ENCODE measurements at places on chromosomes 5 and 9. TPM values are rescaled to one million over a fixed set of nuclear protein-coding genes. Genes with fewer than 3 reads are reported as not detected.

DNA sequence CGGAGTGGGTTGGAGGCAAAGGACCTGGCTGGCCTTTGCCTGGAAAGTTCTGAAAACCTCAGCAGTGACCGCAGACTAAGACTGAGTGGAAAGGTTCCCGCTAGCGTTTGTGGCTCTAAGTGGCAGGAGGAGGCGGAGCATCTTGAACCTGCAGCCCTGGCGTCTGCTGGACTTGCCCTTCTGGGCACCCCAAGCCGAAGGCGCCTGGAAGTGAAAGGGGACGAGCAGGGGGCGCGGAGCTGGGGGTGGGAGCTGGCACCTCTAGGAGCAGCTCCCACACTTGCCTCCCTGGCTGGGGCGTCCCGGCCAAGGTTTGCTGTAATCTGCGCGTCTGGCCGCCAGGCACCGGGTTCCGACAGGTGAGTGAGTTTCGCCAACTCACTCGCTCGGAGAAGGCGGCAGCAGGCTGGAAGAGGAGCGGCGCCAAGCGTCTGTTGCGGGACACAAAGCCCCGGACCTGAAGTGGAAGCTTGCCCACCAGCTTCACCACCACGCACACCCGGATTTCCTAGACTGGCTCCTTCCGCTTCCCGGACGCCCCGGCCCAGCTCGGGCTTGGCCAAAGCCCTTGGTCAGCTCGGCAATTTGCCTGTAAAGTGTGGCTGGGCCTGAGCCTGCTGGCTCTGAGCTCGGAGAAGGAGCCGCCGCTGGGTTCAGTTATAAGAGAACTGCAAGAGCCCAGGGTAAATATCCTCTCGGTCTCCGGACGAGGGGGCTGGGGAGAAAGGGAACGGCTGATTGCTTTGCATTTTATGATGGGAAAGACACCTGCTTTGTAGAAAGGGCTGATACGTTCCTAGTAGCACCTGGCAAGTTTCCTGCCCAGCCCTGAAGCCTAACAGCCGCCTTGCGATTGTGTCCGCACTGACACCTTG, at the start of gene GNA14:
TSS of gene GNA14 (minus strand) at position 89 of the 875 bp plus-strand sequence. CDS start 529 bp downstream, outside the sequence.
- no peak for DNase-seq

DNA sequence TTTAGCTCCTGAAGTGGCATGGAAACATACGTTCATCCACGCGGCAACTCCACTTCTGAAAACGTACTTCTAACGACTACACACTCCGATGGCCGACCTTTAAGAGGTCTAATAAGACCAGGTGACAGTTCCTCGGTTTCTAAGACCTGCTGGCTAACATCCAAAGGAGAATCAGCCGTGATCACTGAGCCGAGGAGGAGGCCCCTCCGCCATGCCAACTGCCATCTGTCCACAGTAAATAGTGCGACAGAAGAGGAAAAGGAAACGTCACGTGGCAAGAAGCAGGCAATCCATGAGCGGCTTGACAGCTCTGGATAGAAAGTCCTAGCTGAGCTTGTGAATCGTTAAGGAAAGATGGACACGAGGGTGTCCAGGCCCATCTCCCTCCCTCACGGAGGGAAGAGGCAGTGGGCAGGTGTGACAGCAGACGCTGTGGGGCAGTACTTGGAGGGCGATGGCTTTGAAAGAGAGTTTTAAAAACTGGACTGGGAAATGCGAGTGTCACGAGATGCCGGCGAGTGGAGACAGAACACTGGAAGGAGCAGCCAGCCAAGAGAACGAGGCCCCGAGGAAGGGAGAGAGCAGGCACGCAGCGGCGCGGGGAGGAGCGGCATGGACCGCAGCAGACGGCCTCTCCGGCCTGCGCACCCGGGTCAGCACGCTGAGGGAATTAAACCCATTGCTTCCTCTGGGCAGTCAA, 66.7 kb upstream of the TBC1D9B start:
- DNase-seq, result no peak

GRCh38 chr5:156526081-156526925, 199.3 kb downstream of the SGCD start:
- no peak for DNase-seq

GRCh38 chr5:28788954-28789353, 1750.6 kb upstream of the CDH9 start:
- no peak for DNase-seq

DNA sequence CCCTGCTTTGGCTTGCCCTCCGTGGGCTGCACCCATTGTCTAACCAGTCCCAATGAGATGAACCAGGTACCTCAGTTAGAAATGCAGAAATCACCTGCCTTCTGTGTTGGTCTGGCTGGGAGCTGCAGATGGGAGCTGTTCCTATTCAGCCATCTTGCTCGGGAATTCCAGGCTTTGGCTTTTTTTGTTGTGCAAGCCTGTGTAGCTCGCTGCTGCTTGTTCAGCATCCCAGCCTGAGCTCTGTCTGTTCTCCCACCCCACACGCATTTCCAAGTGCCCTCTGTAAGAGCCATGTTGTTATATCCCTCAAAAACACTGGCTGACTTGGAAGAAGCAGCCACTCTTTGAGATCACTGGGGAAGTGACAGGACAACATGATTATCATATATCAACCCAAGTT, 101.6 kb upstream of the DPYSL3 start:
- no peak for DNase-seq

DNA sequence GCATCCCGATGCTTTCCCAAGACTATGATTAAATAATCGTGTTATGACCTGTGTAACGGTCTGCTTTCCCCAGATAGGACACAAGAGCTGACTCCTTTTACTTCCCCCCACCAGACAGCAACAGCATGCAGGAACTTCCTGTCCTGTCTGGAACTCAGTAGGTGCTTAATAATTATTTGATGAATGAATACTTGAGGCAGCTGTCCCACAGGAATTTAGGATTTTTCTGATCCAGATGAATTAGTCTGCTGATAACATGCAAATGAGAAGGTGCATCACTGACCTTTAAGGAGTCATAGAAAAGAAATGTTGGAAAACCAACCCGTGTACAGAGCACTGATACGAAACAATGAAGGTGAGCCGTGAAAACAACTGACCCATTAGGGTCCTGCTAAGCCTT, 12.2 kb downstream of the RNF130 start:
- DNase-seq, result no peak

DNA sequence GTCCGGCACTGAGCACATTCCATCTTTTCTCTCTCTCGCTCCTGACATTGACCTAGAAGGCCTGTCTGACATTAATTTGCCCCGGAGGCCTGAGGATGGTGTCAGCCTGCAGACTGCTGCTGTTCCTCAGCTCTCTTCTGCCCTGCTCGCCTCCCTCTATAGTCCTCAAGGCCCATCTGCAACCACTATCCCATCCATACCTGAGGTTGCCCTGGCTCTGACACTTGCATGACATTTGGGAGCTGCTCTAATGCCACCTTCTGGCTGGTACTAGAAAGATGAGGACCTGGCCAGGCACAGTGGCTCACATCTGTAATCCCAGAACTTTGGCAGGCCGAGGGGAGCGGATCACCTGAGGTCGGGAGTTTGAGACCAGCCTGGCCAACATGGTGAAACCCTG, 38.6 kb upstream of the GGTA1 start:
- DNase-seq, result no peak

DNA sequence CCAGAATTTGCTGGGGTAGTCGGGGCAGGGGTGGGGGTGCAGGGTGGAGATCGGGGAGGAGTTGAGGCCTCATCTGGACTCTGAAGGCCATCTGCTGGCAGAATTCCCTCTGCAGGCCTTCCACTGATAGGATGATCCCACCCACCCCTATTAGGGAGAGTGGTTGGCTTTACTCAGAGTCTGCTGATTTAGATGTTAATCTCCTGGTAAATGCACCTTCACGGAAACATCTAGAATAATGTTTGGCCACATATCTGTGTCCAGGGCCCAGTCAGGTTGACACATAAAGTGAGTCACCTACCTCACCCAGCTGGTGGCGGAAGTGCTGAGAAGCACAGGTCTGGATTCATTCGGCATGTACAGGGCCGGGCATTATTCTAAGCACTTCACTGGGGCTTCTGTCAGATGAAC, 50.0 kb downstream of the DAPK1 start:
- no peak for DNase-seq

- DNase-seq, result no peak
Measured at GRCh38 chr9:81321551-81321950, 367.8 kb downstream of the TLE1 start.

DNA sequence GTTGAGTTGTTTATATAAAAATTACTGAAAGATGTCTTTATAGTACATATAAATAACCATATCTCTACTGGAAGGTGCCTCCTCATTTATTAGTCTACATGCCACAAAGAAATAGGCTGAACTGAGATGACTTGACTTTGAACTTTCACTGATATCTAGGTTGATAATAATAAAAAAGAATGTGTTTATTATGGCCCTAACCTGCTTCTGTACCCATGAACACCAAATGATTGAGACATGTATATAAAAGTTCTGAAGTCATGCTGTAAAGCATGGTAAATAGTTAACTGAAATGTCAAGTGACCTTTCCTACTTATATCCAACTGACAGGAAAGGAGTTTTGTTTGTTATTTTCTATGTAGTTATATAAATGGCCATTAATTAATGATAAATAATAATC, 33.2 kb upstream of the GRAMD2B start:
- no peak for DNase-seq

- no peak for DNase-seq
Measured at GRCh38 chr5:5062525-5063302, 77.4 kb upstream of the ADAMTS16 start.

- no peak for DNase-seq
Measured at GRCh38 chr5:133944263-133945185, 23.9 kb downstream of the C5orf15 start.

DNA sequence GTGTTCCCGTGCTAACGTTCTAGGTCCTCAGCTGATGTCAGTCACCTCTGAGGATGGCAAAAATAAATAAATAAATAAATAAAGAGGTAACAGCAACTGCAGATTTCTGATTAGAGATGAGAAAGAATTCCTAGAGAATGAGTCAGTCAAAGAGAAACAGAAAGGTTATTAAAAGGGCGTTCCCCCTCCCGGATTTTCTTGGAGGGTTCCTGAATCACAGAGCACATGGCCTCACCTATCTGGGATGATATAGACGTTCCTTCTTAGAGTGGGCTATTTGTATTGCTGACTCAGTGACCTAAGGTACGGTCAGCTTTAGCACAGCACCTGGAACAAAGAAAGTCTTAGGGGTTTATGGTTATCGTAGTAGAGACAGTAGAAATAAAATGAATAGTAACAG, 30.6 kb downstream of the HTR4 start:
- no peak for DNase-seq

DNA sequence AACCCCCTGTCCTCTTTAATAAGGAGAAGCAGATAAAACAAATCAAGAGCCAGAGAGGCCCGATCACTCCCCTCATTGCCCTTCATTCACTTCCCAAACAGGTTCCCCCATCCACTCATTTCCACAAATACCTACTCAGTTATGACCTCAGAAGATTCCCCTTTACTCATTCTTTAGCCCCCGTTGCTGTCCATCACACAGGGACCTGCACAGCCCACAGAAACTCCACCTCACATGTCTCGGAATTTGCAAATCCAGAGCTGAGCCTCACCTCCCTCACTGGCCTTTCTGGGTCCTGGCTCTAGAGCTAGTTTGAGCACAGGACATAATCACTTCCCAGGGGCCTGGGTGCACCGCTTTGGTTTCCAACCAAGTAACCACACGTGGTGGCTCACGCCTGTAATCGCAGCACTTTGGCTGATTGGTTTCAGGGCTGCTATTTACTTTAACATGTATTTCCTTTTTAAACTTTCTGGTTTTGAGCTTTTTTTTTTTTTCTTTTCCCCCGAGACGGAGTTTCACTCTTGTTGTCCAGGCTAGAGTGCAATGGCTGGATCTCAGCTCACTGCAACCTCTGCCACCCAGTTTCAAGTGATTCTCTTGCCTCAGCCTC, 17.8 kb downstream of the ATP6V0E1 start:
- no peak for DNase-seq

DNA sequence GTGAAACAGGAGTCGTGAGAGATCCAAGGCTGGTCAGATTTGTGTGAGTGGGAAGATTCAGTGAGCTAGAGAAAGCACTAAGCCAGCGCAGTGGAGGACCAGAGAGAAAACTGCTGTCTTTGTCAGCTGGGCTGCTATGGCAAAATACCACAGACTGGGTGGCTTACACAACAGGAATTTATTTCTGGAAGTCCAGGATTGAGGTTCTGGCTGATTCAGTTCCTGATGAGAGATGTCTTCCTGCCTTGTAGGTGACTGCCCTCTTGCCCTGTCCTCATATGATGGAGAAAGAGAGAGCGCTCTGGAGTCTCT, 24.2 kb upstream of the ANKRD33B start:
- no peak for DNase-seq

- no peak for DNase-seq
Measured at GRCh38 chr5:146041180-146041789, 64.1 kb downstream of the PLAC8L1 start.

DNA sequence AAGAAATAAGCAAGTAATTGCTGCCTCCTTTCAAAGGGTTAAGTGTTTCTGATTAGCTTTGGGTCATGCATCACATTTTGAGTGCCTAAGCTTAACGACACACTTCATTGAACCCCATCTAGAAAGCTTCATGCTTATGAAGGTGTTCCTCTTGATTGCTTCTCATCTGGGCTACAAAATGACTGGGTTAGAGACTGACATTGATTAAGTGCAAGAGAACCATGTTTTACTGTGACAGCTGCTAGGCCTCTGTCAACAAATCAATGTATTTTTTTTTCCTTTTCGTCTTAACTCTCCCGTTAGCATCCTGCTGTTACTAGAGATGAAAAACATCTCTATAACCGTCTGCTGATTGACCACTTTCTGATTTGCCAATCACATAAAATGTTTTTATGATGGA, 725.0 kb downstream of the TLE1 start:
- DNase-seq, result no peak

- no peak for DNase-seq
Measured at GRCh38 chr5:172035049-172035448, 28.6 kb upstream of the FBXW11 start.

- DNase-seq, result no peak
Measured at GRCh38 chr9:106052166-106052565, 357.8 kb downstream of the TMEM38B start.

Gene ACER2
- total RNA-seq, result 2.0 TPM
